Activated CD4-positive, CD25-positive, alpha-beta regulatory T cell treated with anti-CD3 and anti-CD28 coated beads, Interleukin-2, amount 50 U/mL, for 72 hours (primary cell): ENCODE measurements at places on chromosomes 6 and 20.

DNA sequence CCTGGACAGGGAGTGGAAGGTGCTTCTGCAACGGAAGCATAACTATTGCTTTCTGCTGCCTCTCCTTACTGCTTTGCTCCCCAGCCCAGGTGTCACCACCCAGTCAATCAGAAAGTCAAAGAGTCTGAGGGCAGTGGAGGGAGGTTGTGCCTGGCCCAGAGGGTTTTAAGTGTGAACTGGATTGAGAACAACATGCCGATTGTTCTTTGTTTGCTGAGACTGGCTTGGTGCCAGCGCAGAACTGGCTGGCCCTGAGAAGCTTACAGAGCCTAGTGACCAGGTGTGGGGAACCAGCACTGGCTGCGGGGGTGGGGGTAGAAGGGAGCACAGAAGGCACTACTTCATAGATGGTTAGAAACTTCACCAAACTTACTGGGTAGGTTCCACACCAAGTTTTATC is 31.1 kb upstream of the ENPP4 start:
- DNase-seq, result no peak

- no peak for DNase-seq
Measured at GRCh38 chr6:3005077-3005476, 5.4 kb downstream of the NQO2 start.

- DNase-seq, result no peak
Measured at GRCh38 chr6:108242721-108243120, 18.1 kb downstream of the SNX3 start.

DNA sequence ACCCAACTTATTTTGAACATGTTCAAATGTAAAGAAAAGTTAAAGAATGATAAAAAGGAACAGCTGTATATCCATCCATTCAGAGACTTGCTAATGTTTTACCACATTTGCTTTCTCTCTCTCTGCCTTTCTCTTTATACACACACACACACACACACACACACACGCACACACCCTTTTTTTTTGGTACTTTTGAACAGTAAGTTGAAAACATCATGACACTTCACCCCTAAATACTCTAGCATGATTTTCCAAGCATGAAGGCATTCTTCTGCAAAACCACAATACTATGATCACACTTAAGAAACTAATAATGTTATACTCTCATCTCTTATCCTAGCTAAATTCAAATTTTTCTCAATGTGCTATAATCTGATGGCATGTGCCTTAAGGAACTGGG is 192.3 kb downstream of the UTRN start:
- DNase-seq, result no peak

DNA sequence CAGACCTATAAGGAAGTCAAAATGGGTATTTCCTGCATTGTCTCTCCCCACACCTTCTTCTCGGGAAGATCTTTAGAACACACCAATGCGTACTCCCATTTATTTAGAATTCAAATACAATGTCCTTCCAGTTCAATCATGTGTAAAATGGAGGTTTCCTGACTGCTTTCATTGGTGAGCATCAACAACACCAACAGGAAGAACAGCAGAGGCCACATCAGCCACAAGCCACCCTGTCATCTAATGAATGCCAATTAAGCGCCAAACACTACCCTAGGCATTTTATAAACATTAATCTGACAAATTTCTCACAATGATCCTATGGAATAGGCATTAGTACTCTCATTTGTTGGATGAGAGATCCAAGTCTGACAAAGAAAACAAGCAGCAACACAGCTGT is 68.4 kb upstream of the SMLR1 start:
- DNase-seq, result no peak

DNA sequence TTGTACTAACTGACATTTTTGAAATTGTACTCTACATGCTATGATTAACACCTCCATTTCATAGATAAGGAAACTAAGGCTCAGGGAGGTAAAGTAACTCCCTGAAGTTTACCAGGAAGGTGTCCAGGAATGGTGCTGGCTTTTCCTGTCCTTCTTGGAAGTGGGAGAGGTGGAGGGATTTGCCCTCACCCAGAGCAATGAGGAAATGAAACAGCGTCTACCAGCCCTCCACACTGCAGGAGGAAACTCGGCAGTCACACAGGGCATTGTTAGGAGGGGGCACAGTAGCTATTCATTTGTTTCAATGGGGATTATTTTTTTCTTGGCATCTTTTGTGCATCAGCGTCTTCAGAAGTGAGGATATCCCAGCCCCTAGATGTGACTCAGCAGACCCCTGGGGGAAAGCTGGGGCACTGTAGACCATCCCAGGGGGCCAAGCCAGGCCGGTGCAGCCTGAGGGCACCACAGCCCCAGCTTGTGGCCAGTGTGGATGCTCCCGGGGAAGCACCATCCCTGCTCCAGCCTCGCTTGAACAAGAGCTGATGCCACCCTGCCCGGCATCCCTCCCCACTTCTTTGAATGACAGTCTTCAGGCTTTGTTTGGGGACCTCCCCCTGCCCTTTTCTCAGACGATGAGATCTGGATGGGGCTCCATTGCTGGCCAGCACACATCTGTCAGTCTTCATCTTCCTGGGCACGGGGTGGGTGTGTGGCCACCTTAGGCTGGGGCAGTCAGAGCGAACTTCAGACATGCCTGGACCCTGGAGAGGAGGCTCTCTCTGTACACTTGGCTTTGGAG is 224.4 kb upstream of the PMEPA1 start:
- no peak for DNase-seq

GRCh38 chr6:22435151-22435550 is 134.2 kb upstream of the HDGFL1 start:
- no peak for DNase-seq

DNA sequence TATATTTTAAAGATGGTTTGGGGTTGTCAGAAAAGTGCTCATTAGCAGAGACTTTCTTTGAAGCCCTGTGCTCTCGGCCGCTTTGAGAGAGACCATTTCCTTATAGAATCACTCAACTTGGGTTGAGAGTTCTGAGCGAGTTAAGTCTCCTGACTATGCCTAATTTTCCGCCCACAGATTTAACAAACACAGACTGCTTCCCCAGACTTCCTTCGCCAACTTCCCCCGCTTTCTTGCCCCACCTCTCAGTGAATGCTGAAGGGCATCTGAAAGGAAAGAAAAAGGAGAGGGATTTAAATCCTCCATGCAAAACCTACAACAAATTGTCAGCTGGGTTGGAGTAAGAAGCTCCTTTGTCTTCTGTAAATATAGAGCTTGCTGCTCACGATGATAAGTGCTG is 224.0 kb downstream of the EYA2 start:
- DNase-seq, result no peak

DNA sequence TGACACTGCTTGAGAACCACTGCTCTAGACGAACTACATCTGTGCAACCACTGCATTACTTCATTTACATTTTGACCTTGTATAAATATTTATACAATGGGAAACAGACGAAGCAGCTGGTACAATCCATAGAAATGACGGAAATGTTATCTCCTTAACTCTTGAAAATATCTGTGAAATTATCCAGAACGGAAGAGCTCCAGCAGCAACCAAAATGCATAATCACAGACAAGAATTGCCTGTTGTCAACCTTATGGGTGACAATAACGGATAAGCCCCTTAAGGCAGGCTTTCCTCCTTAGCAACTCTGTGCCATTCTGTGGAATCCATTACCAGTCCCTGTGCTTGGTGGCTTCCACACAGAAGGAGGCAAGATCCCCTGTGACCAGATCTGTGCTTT is 115.4 kb downstream of the DTNBP1 start:
- DNase-seq, result no peak

- DNase-seq, result no peak
Measured at GRCh38 chr6:1739220-1739619, 129.5 kb downstream of the FOXC1 start.
